AG04449 (cell line): ENCODE measurements at places on chromosomes 3 and 15.

- DNase-seq = no peak
Measured at GRCh38 chr3:121362035-121362734, 183.6 kb downstream of the POLQ start.

DNA sequence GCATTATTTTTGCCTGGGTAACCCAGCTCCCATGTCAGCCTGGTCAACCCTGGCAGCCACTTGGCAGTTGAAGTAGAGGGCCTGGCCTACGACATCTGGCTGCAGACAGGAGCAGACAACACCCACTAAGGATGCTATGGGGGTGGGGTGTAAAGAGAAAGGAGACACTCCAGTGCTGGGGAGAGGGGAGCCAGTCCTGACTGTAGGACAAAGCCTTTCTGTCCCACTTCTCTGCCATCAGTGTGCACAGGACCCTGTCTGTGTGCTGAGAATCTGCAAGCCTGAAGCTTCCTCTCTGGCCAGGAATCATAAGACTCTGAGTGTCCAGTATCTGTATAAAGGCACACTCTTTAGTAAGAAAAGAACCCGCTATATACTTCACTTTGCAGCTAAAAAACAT lies 96.3 kb upstream of the CHRM5 start:
- DNase-seq = no peak

DNA sequence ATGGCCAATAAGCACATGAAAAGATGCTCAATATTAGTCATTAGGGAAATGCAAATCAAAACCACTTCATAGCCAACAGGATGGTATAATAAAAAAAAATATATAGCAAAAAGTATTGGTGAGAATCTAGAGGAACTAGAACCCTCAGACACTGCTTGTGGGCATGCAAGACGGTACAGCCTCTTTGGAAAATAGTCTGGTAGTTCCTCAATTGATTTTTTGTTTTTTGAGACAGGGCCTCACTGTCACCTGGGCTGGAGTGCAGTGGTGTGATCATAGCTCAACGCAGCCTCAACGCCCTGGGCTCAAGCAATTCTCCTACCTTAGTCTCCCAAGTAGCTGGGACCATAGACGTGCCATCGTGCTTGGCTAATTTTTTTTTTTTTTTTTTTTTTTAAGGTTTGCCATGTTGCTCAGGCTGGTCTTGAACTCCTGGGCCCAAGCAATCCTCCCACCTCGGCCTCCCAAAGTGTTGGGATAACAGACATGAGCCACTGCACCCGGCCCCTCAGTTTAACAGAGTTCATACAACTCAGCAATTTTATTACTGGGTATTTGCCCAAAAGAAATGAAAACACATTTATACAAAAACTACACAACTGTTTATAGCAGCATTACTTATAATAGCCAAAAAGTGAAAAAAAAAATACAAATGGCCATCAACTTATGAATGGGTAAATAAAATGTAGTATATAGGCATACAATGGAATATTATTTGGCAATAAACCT lies 5.1 kb downstream of the PRC1 start:
- no peak for DNase-seq

DNA sequence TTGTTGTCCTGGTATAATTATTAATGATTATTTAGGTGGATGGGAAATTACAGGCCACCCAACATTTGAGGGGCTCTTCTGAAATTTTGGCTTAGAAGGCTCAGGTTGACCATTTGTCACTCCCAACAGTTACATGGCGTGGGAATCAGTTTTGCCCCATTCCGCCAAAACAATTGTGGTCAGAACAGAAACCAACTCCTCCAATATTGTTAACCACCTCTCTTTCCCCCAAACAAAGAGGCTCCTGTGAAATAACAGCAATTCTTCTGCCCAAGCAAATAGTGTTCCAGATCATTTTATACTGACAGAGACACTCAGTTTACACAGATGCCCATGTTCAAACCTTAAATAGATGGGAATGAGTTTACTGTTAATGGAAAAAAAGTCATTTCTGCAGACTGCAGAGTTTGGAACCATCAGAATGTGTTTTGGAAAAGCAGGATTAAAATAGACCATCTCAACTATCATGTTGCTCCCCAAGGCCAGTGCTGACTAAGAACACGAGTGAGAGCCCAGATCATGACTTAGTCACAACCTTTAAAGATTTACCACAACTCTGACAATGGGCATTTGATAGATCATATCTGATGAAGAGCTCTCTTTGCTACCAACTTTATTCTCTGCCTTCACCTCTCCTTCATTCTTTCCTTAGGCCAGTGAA lies 102.1 kb downstream of the DUT start:
- no peak for DNase-seq

DNA sequence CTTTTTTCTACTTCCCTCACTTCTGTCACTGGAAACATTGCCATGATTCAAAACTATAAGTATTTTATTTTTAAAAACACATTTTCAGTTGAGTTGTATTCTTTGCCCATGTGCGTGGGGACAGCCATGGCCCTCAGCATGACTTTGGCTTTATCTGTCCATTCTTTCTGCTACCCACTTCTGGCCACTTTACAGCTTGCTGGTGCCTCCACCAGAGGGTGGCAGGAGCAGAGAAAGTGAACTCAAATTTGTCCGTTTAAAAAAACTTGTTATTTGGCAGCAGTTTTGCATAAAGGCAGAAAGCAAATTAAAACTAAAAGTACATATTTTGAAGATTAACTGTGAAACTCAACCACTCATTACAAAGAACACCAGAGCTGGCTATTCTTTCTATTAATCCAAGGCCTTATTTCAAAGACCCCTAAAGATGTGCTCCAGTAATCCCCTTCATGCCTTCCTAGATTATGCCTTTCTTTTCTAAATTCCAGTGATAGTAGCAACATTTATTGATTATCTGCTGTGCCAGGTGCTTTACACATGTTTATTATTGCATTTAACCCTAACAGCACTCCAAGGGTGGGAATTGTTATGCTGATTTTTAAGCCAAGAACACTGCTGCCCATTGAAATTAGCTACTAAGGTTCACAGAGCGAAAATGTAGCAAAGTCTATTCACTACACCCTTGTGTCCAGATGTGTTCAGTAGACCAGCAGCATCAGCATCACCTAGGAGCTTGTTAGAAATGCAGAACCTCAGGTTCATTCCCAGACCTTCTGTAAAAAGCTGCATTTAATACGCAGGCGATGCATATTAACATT lies 134.8 kb downstream of the THRB start:
- no peak for DNase-seq

DNA sequence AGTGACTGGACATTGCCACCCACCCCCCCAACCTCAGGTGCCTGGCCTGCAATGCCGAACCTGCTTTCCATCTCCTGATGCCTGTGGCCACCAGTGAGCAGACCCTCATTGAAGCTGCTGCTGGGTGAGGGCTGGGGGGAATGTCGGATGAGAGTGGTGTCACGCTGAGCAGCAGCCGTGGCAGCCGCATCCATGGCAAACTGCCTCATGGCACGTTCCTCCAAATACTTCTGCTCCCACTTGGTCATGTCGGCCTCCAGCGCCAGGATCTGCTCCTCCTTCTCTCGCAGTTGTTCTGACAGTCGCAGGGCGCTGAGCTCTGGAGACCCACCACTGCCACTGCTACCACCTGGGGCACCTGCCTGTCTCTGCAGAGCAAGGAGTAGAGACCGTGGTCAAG lies 14.2 kb downstream of the AMOTL2 start:
- DNase-seq = no peak

GRCh38 chr3:62737449-62737848 lies 137.8 kb downstream of the CADPS start:
- DNase-seq = no peak

GRCh38 chr3:104887069-104887468 lies 479.6 kb upstream of the ALCAM start:
- no peak for DNase-seq

DNA sequence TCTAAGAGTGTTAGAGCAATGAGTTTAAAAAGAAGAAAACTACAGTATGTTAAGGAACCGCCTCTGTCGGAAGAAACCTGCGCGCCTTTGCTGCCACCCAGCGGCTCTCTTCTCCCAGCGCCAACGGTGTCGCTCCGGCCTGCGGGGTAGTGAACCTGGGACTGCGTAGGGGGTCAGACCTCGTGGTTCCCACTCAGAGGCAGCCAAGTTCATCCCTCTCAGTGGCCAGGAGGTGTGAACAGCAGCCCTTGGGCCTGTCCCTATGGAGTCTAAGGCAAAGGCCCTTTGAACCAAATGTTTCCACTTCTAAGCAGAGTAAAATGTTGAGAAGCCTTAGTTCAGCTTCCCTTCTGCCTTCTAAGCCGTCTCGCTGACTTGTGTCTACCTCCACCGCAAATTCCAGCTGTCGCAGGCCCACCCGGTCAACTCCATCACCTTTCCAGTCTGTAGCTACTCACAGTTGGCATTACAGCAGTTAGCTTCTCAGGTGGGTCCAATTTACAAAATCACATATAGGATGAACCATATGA lies 980 bp upstream of the RAB27A start:
- DNase-seq = no peak

DNA sequence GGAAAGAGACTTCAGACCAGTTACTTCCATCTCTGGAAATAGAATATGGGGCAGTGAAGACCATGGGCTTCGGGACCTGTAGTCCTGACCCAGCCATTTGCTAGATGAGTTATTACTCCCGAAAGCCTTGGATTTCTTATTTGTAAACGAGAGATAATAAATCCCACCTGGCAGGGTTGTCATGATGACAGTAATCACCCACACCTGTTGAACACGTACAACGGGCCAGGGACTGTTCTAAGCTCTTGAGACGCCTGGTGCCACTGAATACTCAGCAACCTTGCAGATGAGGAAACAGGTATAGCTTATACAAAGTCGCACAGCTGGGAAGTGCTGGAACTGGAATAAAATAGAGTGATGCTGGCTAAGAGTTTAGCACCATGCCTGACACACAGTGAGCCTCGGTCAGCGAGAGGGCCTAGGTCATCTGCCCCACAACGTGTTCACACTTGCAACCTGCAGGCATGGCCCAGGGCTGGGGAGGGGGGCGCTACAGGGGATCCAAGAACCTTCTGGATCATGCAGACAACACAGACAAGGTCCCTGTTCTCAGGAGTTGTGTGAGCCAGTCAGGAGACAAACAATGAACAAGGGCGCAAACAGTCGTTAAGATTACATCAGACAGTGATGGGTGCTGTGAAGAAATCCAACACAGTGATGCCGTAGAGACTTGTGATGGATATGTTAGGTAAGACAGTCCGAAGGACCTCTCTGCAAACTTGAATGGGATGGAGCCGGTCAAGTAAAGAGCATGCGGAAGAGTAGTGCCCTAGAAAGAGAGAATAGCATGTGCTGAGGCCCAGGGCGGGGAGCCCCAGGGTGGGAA lies 89.2 kb downstream of the CORO2B start:
- DNase-seq = no peak

GRCh38 chr3:169022457-169022856 lies 641.1 kb downstream of the MECOM start:
- DNase-seq = no peak

GRCh38 chr3:149848688-149849087 lies 35.7 kb downstream of the RNF13 start:
- DNase-seq = no peak

- DNase-seq = no peak
Measured at GRCh38 chr15:29672446-29672845, 149.8 kb downstream of the TJP1 start.

- DNase-seq = no peak
Measured at GRCh38 chr15:70054366-70054765, 43.4 kb downstream of the TLE3 start.

- DNase-seq = no peak
Measured at GRCh38 chr3:21528291-21528995, 222.6 kb downstream of the ZNF385D start.

GRCh38 chr3:82000773-82001172 lies 239.3 kb upstream of the GBE1 start:
- no peak for DNase-seq

GRCh38 chr3:32110233-32110760 lies 3.9 kb downstream of the GPD1L start:
- DNase-seq = no peak

DNA sequence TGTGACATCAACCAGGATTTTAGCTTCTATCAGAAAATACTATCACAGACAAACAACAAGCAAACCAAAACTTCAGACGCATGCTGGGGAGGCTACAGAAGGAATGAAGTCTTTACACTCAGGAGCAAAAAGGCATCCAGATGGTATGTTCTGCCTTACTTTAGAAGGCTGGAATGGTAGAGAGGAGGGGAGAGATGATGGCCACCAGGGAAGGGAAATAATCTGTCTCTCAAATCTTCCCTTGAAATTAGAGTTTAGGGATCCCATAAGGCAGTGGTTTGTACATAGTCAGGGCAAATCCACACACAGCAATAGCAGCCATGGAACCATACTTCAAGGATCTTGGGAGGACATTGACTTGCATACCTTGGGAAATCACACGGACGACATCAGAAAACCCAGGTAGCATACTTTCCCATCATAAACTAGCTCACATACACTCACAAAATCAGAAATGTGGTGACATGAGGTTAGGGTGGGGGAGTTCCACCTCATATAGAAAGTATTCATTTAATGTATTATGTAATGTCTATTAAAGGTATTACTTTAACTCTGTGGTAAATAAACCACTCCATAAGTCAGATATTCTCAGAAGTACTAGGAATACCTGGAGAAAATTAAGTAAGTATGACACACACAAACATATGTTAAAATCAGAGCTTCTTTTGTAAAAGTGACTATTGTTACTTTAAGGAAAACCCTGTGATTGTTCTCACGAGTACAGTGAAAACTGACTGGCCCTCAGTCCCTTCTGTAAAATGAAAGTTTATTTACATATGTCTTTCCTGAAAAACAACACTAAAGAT lies 9.4 kb downstream of the BTLA start:
- DNase-seq = no peak

GRCh38 chr3:14524311-14524711 lies 15.8 kb downstream of the GRIP2 start:
- DNase-seq = no peak

DNA sequence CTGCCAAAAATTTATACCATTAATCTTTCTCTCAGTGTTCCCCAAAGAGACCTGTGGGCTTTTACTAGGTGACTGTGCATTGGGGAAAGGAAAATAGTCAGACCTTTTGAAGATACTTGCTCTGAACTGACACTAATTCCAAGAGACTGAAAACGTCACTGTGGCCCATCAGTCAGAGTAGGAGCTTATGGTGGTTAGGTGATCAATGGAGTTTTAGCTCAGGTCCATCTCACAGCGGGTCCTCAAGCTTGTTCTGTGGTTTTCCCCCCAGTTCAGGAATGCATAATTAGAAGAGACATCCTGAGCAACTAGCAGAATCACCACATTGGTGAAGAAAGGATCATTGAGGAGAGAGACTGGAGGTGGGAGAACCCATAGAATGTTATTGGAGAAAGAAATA lies 134.7 kb downstream of the SV2B start:
- DNase-seq = no peak

- no peak for DNase-seq
Measured at GRCh38 chr3:155232605-155233004, 60.9 kb downstream of the STRIT1 start.

DNA sequence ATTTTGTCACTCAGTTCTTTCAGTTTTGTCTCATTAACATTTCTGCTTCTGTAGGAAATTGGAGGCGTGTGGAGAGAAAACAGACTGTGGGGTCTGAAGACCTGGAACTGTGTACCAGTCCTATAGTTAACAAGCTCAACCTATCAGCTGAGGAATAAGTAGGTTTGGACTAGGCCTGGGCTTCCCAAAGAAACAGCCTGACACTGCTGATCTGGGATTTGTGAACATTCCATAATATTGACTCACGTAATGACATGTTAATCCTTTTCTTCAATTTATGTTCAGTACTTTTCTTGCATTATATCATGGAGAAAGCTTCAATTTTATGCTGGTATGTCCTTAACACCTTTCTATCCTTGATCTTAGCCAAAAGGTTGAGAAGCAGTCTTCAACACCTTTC lies 181.6 kb upstream of the RORA start:
- no peak for DNase-seq
